ENCODE measurements at places on chromosomes 5 and 9. TPM values are rescaled to one million over a fixed set of nuclear protein-coding genes. Genes with fewer than 3 reads are reported as not detected.

The ARAP3 gene
- 4.1 TPM for total RNA-seq

The HNRNPA0 gene
- 36.3 TPM for total RNA-seq

The POC5 gene
- 36.5 TPM for total RNA-seq

The PCDHA6 gene
- not detected for total RNA-seq

The HCN1 gene
- total RNA-seq: not detected

The MAMDC4 gene
- total RNA-seq: 14.8 TPM

The PAX5 gene
- total RNA-seq: 2.2 TPM

The ARHGEF39 gene
- 15.1 TPM for total RNA-seq

The SHOC1 gene
- not detected for total RNA-seq

The KCNN2 gene
- not detected for total RNA-seq

The FGF10 gene
- not detected for total RNA-seq

The GPR151 gene
- not detected for total RNA-seq

The LIX1 gene
- not detected for total RNA-seq

The TMEM174 gene
- total RNA-seq: not detected

The PCA3 gene
- total RNA-seq: not detected

The ZFP2 gene
- 0.86 TPM for total RNA-seq

The CYSRT1 gene
- total RNA-seq: 2.0 TPM

The PCDHGB7 gene
- total RNA-seq: 0.17 TPM

The GARIN3 gene
- 0.39 TPM for total RNA-seq

The DMGDH gene
- total RNA-seq: 21.4 TPM

The SLC34A3 gene
- total RNA-seq: 0.14 TPM

The SPATA31A7 gene
- not detected for total RNA-seq

The ABO gene
- total RNA-seq: not detected

The FBP1 gene
- 1.3 TPM for total RNA-seq

The ADGRV1 gene
- total RNA-seq: 0.12 TPM

The ENHO gene
- not detected for total RNA-seq

The HBEGF gene
- total RNA-seq: 13.6 TPM

The ABLIM3 gene
- 0.19 TPM for total RNA-seq

The PCAT7 gene
- total RNA-seq: not detected

The PCDHGA8 gene
- total RNA-seq: not detected

The BHMT2 gene
- total RNA-seq: not detected

The MAP3K1 gene
- total RNA-seq: 21.4 TPM

The FREM1 gene
- not detected for total RNA-seq

The INSL6 gene
- not detected for total RNA-seq

The CNTFR gene
- not detected for total RNA-seq

The FAM163B gene
- not detected for total RNA-seq

The KCTD16 gene
- 0.25 TPM for total RNA-seq

The SLCO6A1 gene
- not detected for total RNA-seq

The LEAP2 gene
- total RNA-seq: 5.0 TPM

The CARD9 gene
- 1.6 TPM for total RNA-seq

The GPR21 gene
- 1.3 TPM for total RNA-seq

The PRLR gene
- 0.25 TPM for total RNA-seq

The TNFSF8 gene
- 84.2 TPM for total RNA-seq

The SPINK1 gene
- not detected for total RNA-seq

The GFPT2 gene
- 0.39 TPM for total RNA-seq

The HAPLN1 gene
- not detected for total RNA-seq

The PCDHGC5 gene
- not detected for total RNA-seq

The CA9 gene
- total RNA-seq: 1.6 TPM

Measured in activated T-cell treated with anti-CD3 and anti-CD28 coated beads, Interleukin-2, amount 50 U/mL, for 72 hours (primary cell).